Activated gamma-delta T cell treated with anti-CD3 and anti-CD28 coated beads, Interleukin-2, amount 50 U/mL, for 16 hours (primary cell): ENCODE measurements at places on chromosomes 6 and 20.

- no peak for DNase-seq
These were observed 76.7 kb downstream of the BCKDHB start for GRCh38 chr6:80183019-80183795.

DNA sequence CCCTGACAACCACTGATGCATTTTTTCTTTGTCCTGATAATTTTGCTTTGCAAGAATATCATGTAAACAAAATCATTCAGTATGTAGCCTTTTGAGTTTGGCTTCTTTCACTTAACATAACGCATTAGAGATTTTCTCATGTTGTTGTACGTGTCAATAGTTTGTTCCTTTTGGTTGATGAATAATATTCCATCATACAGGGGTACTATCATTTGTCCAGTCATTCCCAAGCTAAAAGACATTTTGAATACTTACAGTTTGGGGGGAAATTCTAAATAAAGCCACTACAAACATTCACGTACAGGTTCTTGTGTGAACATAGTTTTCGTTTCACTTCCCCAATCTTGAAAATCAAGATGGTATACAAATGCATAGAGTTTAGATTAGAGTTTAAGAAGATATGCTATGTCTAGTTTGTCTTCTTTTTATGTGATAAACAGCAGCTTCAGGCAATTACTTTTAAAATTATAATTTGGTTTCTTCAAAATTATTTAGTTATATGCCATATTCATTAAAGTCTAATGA lies 5.2 kb downstream of the HAO1 start:
- DNase-seq, result no peak

DNA sequence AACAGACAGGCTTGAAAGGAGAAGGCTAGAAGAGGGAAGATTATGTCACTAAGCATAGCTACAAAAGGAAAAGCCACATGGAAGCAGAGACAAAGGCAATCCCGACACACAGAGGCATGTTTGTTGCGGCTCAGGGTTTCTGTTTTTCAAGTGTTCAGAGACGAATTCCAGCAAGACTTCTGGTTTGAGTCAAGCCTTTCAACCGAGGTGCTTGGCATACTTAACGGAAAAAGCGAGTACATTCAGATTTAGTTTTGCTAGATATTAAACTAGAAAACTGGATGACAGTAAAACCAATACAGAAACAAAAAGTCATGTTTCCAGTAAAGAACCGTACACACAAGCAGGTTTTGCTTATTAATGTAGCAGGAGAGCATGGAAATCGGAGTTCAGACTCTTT lies 27.2 kb downstream of the MCUR1 start:
- no peak for DNase-seq

DNA sequence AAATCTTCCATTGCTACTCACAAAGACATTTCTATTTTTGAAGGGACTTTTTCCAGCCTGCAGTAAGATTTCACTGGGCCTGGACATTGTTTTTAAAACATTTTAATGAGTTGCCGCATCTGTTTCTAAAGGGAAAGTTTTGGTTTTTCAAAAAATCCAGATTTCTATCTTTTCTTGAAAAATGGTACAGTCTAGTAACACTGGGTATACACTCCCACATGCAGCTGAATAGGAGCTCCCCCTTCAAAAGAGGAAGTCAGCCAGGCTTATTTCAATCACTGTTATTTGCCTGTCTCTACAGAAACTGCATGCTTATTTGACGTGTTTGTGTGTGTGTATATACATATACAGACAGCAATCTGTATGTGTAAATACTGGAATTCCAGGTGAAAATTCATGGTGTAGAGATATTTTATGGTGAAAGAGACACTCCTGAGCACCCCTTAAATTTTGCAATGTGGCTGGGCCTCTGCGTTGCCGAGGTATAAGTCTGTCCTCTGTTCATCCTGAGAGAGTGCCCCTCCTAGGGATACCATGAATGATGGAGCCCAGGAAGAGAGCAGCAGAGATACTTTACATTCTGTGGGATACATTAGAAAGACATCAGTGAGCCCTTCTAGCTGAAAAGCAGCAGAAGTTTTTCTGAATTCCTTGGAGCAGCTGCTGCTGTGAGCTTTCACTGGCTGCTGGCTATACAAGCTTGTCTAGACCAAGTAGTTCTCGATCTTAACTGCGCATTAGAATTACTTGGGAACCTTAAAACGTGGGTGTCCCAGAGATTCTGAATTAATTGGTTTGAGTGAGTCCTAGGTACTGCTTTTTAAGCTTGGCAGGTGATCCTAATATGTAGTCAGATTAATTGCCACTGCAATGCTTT lies 12.0 kb upstream of the ABRACL start:
- DNase-seq, result no peak

- no peak for DNase-seq
These were observed 90.9 kb downstream of the PRND start for GRCh38 chr20:4812641-4813075.

- DNase-seq, result no peak
These were observed 48.6 kb upstream of the SNX9 start for GRCh38 chr6:157774153-157775135.

DNA sequence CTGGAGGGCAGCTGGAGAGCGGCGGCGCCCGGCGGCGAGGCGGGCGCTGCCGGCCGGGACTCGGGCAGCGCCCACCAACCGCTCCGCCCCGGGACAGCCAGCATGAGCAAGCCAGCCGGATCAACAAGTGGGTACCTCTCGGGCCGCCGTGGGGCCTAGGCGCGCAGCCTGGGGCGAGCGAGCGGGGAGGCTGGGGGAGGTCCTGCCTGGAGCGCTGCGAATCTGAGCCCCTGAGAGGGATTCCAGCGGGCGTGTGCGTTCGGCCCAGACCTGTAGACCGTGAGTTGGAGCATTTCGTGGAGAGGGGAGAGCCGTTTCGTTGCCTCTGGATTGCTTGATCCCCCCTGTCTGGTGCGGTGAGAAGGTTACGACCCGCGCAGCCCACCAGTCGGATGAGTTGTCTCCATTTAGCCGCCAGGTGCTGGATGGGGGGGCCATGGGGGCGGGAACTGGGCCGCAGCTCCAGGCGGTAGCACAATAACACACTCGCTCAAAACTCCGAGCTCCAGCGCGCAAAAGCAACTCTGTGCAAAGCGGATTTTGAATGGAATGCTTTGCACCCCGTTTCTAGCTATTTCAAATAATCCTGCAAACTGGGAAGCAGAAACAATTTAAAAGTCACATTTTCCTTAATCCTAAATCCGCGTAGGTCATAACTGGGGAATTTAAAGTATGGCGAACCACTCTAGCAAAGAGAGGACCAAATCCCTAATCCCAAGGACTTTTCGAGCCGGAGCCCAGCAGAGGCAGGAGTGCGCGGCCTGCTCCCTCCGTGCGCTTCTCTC lies 1.0 kb downstream of the NR2E1 start:
- no peak for DNase-seq

DNA sequence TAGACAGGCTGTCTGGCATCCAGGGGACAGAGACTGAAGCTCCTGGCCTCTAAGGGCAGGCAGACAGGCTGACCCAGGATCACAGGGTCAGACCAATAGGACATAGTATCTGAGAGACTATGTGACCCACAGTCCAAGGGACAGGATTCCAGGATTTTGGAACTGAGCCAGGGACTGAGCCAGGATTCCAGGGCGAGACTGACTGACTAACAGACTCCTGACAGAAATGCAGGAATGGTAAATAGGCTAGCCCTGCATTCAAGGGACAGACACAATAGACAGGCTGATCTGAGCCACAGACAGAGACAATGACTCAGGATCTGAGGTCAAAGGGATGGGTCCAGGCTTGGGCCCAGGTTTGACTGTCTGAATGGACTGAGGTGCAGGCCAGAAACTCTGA lies 19.8 kb downstream of the XKR7 start:
- no peak for DNase-seq

DNA sequence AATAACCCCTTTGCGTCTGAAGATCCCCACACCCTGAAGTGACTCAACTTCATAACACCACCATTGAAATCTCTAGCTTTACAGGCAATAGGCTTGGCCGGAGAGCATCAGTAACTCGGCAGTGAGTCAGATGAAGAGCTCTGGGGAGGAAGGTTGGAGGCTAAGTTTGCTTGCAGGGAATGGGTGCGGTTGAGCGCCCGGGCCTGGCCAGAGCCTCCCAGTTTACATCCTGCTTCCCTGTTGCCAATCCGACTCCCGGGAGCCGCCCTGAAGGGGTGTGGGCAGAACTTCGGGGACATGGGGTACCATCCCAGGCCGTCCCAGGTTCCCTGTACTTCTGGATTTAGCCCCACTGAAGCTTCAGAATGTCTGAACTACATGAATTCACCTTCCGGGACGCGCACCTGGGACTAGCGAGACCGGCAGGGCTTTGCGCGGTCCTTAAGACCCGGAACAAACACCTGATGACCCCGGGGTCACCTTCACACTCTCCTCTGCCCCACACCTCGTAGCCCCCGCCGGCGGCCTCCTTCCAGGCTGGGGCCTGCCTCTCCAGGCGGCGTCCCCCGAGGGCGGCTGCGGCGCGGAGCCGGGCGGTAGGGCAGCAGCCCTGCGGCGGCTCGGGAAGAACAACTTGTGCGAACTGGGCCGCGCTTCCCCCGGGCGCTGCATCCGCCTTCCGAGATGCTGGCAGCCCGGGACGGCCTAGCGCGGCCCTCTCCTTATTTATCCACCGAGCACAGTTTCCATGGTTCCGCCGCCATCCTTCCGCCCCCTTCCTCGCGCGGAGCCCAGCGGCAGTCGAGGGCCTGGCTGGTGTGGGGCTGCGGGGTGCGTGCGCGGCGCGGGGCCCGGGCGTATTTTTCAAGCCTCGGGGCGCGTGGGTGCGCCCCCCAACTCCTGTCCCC lies 56.6 kb upstream of the RREB1 start:
- no peak for DNase-seq

GRCh38 chr20:31875671-31876070 lies 5.2 kb downstream of the TTLL9 start:
- no peak for DNase-seq

DNA sequence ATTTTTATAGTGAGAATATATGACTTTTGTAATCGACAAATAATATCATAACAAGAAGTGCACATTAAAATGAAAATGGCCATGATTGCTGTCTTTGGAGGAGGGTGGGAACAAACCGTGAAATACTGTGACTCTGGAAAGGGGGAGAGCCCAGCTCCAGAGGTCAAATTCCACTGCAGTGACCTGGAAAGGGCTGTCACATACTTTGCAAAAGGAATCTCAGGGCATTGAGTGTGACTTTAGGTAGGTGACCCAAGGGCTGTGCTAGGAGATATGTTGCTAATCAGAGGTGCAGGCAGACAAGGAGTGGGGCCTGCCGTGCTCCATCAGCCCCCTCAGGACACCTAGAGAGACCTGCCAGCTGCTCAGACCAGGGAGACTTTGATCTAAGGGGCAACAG lies 28.1 kb upstream of the BMP7 start:
- DNase-seq, result no peak

- no peak for DNase-seq
These were observed 2.5 kb upstream of the SPATS1 start for GRCh38 chr6:44339763-44340625.

- no peak for DNase-seq
These were observed 91.0 kb upstream of the SSTR4 start for GRCh38 chr20:22944062-22944461.

DNA sequence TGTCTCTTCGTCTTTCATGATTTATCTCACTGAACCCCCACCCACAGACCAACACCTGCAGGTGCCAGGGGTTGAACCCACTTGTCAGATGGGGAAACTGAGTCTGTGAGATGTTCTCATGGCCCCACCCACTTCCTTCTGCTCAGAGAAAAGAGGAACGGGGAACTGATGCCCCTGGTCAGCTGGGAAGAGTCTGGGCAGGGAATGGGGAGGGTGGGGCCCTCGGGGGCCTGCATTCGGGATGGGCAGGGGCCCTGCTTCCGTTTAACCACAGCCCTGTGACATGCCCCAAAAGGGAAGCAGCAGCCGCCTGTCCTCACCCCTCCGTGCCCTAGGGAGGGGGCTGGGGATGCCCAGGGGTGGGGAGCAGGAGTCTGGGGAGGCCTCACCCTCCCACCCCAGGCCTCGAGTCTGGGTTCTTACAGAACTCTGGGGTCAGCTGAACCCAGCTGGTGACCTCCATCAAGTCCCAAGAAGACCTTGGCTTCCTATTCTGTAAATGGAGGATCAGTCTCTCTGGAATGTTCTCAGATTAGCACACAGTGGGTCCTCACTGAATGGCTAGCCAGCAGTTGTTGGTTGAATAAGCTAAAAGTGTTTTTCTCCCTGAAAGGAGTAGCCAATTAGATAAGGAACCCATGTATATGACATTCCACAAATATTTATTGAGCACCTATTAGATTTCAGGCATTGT lies 81.5 kb downstream of the CEBPB start:
- no peak for DNase-seq

DNA sequence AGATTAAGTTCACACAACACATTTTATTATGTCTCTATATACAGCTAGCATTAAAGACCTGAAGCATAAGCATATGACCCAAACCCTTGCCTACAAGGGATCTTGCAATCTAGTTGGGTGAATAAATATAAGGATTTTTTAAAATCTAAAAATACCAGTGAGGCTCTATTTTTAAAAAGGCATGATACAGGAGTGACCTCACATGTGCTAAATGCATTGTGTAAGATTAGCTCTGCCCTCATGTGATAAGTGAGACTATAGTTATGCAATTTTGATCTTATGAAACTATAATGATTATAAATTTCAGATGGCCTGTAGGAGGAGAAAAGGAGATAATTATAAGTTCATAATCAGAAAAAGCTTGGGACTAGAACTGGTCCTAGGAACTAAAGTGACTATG lies 451.0 kb upstream of the MAN1A1 start:
- no peak for DNase-seq

- DNase-seq, result no peak
These were observed 401.8 kb downstream of the SAMD5 start for GRCh38 chr6:147910281-147910680.

DNA sequence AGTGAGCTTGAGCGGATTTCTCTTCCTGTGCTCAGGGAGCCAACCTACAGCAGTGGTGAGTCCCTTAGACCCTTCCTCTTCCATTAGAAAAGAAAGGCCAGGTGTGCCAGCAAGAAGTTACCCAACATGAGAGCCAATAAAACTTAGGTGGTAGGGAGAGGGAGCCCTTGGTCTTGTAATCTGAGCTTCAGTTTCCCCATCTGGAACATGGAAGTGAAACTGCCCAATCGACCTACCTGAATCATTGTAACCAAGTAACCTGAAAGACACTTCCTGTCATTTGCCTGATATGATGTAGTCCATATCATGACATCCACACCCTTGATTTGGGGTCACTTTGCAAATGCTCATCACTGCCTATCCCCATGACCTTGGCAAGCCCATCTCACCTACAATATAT lies 66.4 kb downstream of the MDGA1 start:
- DNase-seq, result no peak

GRCh38 chr6:121851056-121851455 lies 415.6 kb downstream of the GJA1 start:
- DNase-seq, result no peak

GRCh38 chr20:46751856-46752255 lies 42.4 kb downstream of the SLC2A10 start:
- no peak for DNase-seq

GRCh38 chr20:33693741-33694638 lies 7.8 kb upstream of the E2F1 start:
- no peak for DNase-seq

- DNase-seq, result no peak
These were observed 36.0 kb downstream of the KIZ start for GRCh38 chr20:21161926-21162325.
